ENCODE measurements at places on chromosomes 3 and 15.

- DNase-seq: no peak
These were observed 38.2 kb downstream of the TPM1 start for GRCh38 chr15:63080634-63081250.

DNA sequence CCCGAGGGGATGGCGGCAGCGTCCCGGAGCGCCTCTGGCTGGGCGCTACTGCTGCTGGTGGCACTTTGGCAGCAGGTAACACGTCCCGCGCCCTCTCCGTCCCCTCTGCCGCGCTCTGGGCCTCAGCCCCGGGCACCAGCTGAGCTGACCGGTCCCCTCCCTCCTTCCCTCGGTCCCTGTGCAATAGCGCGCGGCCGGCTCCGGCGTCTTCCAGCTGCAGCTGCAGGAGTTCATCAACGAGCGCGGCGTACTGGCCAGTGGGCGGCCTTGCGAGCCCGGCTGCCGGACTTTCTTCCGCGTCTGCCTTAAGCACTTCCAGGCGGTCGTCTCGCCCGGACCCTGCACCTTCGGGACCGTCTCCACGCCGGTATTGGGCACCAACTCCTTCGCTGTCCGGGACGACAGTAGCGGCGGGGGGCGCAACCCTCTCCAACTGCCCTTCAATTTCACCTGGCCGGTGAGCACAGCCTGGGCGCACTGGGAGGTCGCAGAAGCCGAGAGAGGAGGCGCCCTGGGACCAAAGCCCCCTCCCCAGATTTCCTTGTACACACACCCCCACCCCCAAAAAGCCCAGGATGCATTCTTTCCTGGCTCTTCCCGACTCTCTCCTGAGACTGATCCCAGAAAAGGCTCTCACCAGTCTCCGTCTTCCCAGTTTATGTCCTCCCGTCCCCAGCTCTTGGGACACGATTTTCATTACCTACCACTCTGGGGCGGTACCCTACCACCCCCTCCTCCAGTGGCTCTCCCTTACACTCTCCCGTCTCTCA is 705 bp downstream of the DLL4 start:
- DNase-seq: no peak

DNA sequence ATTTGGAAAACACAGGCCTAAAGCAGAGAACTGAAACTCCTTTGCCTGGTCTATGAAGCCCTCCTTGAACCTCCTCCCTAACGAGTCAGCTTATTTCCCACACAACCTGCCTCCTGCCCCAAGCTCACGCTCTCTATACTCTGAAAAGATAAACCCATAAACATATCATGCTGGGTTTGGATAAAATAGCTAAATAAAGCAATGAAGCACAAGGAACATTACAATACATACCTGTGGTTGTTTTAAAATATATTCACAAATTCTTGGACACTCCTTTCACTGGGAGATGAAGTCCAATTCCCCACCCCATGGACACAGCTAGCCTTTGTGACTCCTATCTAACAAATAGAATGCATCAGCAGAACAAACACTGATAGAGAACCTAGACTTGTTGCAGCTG is 98.2 kb downstream of the PLCH1 start:
- DNase-seq: no peak

DNA sequence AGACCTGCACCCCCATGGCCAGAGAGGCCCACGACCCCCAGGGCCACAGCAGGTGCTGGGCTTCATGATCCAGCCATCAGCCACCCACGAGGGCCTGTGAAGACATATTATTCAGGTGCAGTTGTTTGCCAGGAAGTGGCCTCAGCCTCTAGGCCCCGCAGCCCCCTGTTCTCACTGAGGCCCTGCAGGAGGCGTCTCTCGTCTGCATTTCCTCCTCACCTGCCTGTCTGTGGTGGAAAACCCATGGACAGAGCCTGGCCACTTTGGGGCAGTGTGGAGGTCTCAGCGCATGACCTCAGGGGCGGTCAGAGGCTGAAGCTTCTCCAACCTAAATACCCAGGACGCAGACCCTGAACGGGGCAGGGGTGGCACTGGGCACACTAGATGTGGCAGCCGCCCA is 18.6 kb downstream of the UROC1 start:
- DNase-seq: no peak

DNA sequence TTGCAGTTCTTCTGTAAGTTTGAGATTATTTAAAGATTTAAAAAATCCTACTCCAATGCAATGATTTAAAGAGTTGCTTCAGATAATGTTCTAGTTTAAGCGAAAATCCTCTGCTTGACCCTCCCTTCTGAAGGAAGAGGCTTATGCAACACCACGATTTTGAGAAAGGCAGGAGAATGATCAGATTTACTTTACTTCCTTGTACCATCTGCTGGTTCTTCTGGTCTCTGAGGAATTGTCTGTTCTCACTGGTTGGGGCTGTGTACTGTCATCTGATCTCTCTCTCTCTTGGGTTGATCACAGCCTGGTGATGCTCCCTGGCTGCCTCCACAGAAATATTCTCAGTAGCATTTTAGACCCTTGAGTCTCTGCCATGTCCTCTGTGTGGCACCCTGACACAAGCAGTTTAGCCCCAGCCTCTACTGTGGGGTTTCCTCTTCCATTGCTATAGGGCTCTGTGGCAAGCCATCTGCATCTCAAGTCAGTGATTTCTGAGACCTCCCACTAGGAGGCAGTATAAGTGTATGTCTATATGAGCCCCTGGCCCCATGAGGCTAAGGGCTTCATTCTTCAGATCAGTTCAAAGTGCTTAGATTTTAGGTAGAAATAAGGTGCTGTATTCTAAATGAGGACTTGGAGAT is 50.8 kb upstream of the PLAAT1 start:
- no peak for DNase-seq

DNA sequence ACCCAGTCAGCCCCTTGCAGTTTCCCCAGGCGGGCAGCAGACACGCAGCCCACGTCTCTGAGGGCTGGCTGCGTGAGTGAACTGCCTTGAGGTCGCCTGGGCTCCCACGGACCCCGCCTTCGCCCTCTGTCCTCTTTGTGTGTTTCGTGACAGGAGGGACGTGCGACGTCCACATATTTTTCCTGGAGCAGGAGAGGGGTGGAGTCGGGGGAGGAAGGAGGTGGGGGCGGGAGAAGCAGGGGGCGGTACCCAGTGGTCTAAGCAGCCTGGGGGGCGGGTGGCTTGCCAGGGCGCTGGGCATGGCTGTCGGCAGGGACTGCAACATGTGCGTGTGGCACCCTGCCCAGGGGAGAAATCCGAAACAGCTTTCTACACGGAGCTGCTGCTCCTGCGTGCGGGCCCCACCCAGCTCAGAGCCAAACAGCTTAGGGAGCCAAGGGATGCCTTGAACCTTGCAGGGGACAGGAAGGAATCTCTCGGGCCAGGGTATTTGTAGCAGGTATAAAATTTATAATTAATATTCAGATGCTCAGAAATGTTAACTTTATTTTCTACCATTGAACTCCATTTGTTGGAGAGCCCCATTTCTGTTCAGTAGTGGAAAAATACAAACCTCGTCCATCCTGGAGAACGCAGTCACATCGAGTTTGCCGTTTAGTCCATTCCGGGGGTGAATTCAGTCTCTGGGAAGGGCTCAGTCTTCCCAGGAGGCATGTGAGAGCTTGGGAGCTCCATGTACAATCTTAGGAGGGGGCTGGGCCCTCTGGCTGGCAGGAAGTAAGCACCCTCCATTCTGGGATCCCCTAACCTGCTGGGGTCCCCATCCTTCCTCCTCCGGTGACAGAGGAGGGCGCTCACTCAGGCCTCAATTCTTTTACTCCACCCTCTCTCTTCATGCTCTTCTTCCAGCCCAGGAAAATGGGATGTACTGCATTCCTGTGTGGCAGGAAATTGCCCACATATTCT is 79.1 kb upstream of the MEF2A start:
- DNase-seq: no peak

GRCh38 chr3:147191795-147192385 is 214.5 kb downstream of the ZIC4 start:
- DNase-seq: no peak

DNA sequence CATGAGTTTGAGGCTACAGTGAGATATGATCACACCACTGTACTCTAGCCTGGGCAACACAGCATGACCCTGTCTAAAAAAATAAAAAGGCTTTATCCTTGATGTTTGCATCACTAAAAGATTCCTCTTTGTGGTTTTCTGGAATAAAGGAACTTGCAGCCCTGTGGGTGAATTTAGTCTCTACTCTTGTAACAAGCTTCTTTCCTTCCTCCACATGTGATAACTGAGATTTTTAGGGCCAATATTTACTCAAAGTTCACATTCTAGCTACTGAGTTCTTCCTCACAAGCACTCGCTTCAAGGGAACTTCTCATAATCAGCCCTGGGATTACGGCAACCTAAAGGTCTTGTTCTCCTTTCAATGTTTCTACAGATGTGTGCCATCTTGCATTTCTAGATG is 24.6 kb downstream of the COMMD2 start:
- DNase-seq: no peak

GRCh38 chr3:131608296-131608695 is 105.5 kb upstream of the MRPL3 start:
- DNase-seq: no peak

Measured in amygdala (tissue), 56 donors.